Stimulated activated effector memory CD8-positive, alpha-beta T cell treated with anti-CD3 and anti-CD28 coated beads, Interleukin-12 subunit alpha, Interleukin-12 subunit beta, amount 100 ng/mL, for 72 hours (primary cell): ENCODE measurements at places on chromosomes 13 and 19.

GRCh38 chr13:21894091-21894490 is 223.2 kb downstream of the FGF9 start:
- no peak for DNase-seq

DNA sequence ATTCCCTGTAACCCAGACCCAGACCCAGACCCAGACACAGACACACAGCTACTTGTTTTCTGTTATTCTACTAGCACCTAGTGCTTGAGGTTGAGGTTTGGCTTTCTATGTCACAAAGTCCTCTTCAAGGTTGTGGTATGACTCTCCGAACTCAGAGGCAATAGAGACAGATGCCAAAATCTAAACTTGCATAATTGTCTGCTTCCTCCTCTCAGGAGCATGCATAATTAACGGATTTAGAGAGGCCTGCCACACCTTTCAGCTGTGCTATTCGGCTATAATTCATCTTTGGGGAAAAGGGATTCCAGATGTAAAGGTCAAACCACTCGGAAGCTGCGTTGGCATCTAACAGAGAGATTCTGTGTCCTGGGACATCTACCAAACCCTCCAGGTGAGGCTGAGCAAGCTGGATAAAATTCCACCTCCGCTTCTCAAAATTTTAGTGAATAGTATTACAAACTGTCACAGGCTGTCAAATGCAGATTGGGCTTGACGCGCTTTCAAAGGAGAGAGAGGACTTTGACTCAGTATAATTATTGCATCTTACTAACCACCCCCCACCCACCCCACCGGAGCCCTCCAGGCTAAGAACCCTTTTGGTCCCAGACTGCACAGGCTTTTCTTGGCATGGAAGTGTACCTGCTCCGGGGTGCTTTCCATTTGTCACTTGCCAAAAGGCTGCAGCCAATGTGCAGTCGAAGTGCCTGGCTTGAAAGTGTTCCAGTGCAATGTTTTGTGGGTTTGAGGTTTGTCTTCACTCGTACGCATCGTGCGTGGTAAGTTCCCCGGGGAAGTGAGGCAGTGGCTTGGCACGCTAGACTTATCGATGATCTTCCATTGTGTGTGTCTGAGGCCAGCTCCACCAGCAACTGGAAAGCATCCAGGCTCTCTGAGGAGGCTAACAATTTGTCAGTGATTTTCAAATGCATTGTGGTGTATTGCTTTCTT is 194.1 kb downstream of the TDRD3 start:
- DNase-seq = no peak

- no peak for DNase-seq
Measured at GRCh38 chr19:41978470-41978869, 15.6 kb downstream of the ATP1A3 start.

GRCh38 chr19:40893112-40893511 is 11.1 kb upstream of the CYP2A7 start:
- no peak for DNase-seq

DNA sequence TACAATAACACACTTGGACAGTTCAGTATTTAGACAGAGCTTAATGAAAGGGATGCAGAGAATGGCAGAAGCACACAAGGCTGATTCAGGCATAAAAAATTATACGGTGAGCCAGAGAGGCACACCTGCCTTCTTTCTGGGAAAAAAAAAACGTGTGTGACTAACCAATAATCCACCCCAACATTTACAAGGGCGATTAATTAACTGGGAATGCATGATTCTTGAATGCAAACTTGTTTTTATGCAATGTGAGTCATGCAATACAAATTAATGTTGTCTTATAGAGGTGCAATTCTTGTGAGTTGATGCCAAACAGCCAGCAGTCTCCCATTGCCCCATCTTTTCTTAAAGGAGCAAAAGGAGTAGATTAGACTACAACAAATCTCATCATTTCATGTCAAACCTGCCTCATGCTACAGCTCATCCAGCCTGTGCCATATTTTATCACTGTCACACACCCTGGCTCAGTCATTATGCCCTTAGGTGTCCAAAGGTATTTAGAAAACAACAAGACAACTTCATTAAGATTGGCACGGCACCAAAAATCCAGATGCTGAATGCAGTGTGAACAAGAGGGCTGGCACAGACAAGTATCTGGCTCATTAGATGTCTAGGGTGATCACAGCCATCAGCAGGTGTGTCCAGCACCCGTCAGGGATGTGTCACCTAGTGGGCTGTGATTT is 721.1 kb downstream of the EFNB2 start:
- no peak for DNase-seq

GRCh38 chr13:48194379-48194754 is 38.6 kb upstream of the ITM2B start:
- no peak for DNase-seq

- no peak for DNase-seq
Measured at GRCh38 chr13:100306030-100306429, 217.1 kb downstream of the PCCA start.

- DNase-seq = no peak
Measured at GRCh38 chr19:12230751-12231733, 63.6 kb downstream of the ZNF44 start.

GRCh38 chr19:28213470-28214082 is 999.4 kb downstream of the UQCRFS1 start:
- no peak for DNase-seq

- DNase-seq = no peak
Measured at GRCh38 chr19:52138278-52138982, 1.3 kb downstream of the ZNF616 start.

GRCh38 chr19:36838784-36839324 is 667 bp upstream of the ZNF790 start:
- DNase-seq = no peak

- no peak for DNase-seq
Measured at GRCh38 chr19:19040417-19040816, 7.0 kb downstream of the ARMC6 start.

GRCh38 chr13:50934735-50935435 is 25.3 kb downstream of the RNASEH2B start:
- DNase-seq = no peak

GRCh38 chr13:50161052-50161451 is 145.8 kb downstream of the KCNRG start:
- no peak for DNase-seq

- DNase-seq = no peak
Measured at GRCh38 chr19:16860118-16860517, 28.7 kb upstream of the F2RL3 start.

- no peak for DNase-seq
Measured at GRCh38 chr13:26051231-26051656, 572 bp downstream of the SHISA2 start.

GRCh38 chr19:18254546-18255503 is 19.4 kb downstream of the IQCN start:
- DNase-seq = no peak

DNA sequence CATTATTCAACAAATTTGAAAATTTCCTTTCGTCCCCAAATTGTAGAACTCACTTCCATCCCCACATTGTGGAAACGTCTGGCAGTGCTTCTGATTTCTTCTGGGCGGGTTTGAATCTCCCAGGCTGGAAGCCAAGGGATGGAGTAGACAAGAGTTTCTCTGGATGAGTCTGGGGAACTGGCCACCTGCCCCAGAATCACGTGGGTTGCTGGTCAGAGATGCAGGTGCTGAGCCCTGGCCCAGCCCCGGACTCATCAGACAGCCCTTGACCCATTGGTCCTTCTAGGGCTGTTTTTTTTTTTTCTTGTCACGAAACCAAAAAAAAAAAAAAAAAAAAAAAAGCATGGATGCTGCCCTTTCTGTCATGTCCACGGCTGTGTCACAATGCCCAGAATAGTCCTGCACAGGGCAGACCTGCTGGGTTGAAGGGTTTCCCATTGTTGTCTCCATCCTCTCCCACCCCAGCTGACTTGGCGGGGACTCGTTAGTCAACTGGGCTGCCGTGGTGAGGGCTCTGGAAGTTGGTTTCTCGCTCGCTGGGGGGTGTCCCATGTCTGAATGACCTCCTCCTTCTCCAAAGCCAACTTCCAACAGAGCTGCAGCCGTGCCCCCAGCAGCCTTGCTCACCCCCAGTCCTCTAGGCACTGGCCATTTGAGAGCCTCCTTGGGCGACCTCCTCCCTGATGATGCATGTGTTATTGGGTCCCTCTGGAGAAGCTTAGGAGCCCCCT is 12.8 kb downstream of the CHST8 start:
- no peak for DNase-seq

DNA sequence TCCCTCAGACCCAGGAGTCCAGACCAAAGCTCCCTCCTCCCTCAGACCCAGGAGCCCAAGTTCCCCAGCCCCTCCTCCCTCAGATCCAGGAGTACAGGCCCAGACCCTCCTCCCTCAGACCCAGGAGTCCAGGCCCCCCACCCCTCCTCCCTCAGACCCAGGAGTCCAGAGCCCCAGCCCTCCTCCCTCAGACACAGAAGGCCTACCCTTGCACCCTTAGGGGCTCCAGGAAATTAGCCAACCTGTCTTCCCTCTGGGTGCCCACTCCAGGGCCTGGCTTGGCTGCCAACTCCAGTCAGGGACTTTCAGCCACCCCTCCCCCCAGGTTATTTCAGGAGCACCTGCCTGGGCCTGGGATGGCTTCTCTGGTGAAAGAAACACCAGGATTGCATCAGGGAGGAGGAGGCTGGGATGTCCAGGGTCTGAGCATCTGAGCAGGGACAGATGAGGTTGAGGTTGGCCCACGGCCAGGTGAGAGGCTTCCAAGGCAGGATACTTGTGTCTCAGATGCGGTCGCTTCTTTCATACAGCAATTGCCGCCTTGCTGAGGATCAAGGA is at the start of gene FGF21:
Gene FGF21, plus strand, starts transcription at position 441 of the 558 bp plus-strand sequence. CDS start 713 bp downstream, outside the sequence.
- DNase-seq = no peak

GRCh38 chr13:59950266-59950665 is 213.5 kb downstream of the DIAPH3 start:
- no peak for DNase-seq

- DNase-seq = no peak
Measured at GRCh38 chr13:109881347-109881725, 95.0 kb upstream of the IRS2 start.

- DNase-seq = no peak
Measured at GRCh38 chr19:32291876-32292275, 53.5 kb upstream of the ZNF507 start.

GRCh38 chr19:42254850-42255765 is at the start of gene ERF:
Gene ERF, minus strand, starts transcription at chr19:42255128. Its CDS starts 129 bp downstream, at chr19:42254999.
- peak; percentile 97 for DNase-seq

DNA sequence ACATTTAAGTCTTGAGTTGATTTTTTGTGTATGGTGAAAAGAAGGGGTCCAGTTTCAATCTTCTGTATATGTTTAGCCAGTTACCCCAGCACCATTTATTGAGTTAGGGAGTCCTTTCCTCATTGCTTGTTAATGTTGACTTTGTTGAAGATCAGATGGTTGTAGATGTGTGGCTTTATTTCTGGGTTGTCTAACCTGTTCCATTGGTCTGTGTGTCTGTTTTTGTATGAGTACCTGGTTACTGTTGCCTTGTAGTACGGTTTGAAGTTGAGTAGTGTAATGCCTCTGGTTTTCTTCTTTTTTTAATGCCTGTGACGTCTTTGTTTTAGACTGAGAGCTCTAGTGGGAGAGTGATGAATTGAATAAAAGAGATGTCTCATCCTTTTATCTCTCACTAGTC is 83.2 kb downstream of the NBEA start:
- DNase-seq = no peak

- no peak for DNase-seq
Measured at GRCh38 chr19:42397263-42398166, 7.4 kb upstream of the CNFN start.

DNA sequence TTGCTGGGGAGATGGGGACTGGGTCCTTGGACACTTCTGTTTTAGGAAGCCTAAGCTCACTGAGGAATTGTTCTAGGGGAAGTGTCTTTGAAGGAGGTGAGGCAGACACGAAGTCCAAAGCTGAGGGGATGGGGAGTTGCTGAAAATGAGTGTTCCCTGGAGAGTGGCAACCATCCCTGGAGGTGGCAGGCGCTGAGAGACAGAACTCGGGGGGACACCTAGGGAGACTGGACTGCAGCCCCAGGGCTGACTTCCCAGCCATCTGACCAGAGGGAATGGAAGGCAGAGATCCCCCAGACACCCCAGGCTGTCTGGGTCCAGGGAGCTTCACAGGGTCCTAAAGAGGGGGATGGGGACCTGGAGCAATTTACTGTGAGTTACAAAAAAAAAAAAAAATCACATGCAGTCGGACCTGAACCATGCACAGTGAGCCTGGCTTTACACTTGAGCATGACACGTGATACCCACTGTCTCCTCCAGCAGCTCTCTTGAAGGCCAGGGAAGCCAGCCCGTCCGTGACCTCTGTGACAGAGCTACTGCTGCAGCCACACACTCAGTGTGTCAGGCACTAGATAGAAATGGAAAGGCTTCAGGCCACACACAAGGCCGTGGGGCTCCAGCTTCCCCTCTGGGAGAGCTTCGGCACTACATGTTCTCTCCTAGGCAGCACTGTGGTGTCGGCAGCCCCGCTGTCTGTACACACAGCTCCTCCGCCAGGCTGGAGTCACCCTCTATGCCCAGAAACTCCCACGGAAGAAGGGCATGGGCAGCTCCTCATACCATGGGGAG is 77.1 kb upstream of the KCTD15 start:
- DNase-seq = no peak

DNA sequence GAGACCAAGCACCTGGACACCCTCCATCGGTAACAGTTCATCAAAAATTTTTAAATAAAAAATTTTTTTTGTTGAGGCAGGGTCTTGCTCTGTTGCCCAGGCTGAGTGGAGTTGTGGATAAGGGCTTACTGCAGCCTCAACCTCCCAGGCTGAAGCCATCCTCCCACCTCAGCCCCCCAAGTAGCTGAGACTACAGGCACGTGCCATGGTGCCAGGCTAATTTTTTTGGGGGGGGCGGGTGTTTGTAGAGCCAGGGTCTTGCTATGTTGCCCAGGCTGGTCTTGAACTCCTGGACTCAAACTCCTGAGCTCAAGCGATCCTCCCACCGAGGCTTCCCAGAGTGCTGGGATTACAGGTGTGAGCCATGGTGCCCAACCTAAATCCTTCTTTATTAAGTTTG is 4.7 kb downstream of the LGALS7B start:
- no peak for DNase-seq

DNA sequence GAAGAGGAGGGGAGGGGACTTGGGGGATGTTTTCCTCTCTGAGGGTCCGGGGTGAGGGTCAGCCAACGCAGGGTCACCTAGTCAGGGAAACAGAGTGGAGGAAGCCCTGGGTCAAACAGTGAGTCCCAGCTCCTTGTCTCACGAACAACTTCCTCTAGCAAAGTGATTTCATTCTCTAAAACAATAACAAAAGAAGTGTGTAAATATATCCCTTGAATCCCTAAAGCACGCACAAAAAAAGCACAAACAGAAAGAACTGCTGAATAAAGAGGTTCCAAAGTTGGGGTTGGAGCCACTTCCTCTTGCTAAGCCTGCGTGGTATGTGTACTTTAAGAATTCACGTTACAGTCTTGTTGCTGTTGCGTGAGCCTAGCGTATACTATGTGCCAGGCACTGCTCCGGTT is 1.5 kb upstream of the C5AR2 start:
- no peak for DNase-seq

GRCh38 chr13:67841071-67841470 is 610.9 kb upstream of the PCDH9 start:
- DNase-seq = no peak

- no peak for DNase-seq
Measured at GRCh38 chr13:110536006-110536693, 25.4 kb downstream of the RAB20 start.
